ENCODE measurements at places on chromosomes 12 and 14. TPM values are rescaled to one million over a fixed set of nuclear protein-coding genes. Genes with fewer than 3 reads are reported as not detected.
A peak's percentile ranks its signal among the peaks of the same experiment; 100 is the strongest.

SLC10A1 gene
- not detected for total RNA-seq

NR1H4 gene
- total RNA-seq = 206 TPM

ITGB7 gene
- 3.8 TPM for total RNA-seq

RFLNA gene
- 18.0 TPM for total RNA-seq

NKX2-8 gene
- not detected for total RNA-seq

DNA sequence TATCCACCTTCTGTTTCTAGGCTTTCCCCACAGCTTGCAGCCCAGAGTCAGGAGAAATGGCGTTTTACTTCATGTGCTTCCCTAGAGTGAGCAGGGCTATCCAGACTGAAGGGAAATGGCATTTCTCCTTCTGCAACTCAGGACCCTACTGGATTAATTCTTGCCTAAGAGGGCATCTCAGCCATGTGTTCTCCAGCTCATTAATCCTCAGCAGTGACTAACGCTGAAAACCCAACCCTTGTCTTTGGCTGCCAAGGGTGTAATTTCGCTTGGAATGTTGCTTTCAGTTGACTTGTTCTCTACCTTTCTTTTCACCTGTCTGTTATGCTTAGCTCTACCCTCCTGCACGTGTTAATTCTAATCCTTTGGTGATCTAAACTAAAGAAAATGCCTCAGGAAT is 21.0 kb upstream of the EMP1 start:
- no peaks in the 10 kb centered on the region for H3K27me3 ChIP-seq
- no peak for DNase-seq
- peaks cover 4% of the 10 kb centered on the region for H3K4me1 ChIP-seq

DNA sequence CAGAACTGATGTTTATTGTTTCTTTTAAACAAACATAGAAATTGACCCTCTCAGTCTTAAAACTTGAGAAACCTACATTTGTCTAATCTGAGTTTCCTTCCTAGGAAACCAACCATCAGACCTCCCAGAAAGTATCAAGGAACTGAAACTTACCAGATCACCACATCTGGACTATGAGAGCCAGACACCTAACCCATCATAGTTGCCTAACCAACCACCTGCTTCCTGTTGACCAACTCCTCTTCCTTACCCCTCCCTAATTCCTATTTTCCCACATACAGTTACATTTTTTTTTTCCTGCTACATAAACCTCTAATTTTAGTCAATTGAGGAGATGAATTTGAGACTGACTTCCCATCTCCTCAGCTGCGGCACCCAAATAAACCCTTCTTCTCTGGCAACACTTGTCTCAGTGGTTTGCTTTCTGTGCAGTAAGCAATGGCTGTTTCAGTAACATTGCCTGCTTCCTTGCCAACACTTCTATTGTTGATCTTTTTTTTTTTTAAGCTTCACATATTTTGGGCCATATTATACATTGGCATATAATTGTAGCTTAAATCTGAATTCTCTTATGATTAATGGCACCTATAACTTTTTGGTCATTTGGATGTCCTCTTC is 34.3 kb downstream of the KLRD1 start:
- H3K27me3 ChIP-seq = no peaks in the 10 kb centered on the region
- H3K27ac ChIP-seq = no peak overlapping the region
- no peaks in the 10 kb centered on the region for H3K36me3 ChIP-seq
- DNase-seq = no peak

GRCh38 chr14:87838931-87839330 is 154.1 kb downstream of the GALC start:
- H3K27ac ChIP-seq = no peak overlapping the region
- H3K4me3 ChIP-seq = no peak overlapping the region
- H3K27me3 ChIP-seq = no peaks in the 10 kb centered on the region
- no peaks in the 10 kb centered on the region for H3K36me3 ChIP-seq
- H3K4me1 ChIP-seq = no peaks in the 10 kb centered on the region
- DNase-seq = no peak

GRCh38 chr12:52311285-52311648 is 9.9 kb downstream of the KRT83 start:
- no peaks in the 10 kb centered on the region for H3K4me1 ChIP-seq
- H3K36me3 ChIP-seq = no peaks in the 10 kb centered on the region
- no peak overlapping the region for H3K27ac ChIP-seq
- H3K27me3 ChIP-seq = no peaks in the 10 kb centered on the region
- H3K4me3 ChIP-seq = no peak overlapping the region

GRCh38 chr12:4118017-4118510 is 155.5 kb upstream of the CCND2 start:
- no peaks in the 10 kb centered on the region for H3K36me3 ChIP-seq
- no peaks in the 10 kb centered on the region for H3K27me3 ChIP-seq
- DNase-seq = peak; percentile 61
- H3K4me3 ChIP-seq = no peak overlapping the region

- no peaks in the 10 kb centered on the region for H3K4me1 ChIP-seq
- no peak overlapping the region for H3K4me3 ChIP-seq
- peak; percentile 91 for DNase-seq
- no peak overlapping the region for H3K27ac ChIP-seq
- no peaks in the 10 kb centered on the region for H3K27me3 ChIP-seq
Measured at GRCh38 chr14:106268013-106268727, 741.8 kb downstream of the TMEM121 start.

- no peaks in the 10 kb centered on the region for H3K4me1 ChIP-seq
- no peak overlapping the region for H3K27ac ChIP-seq
- DNase-seq = no peak
- no peaks in the 10 kb centered on the region for H3K36me3 ChIP-seq
Measured at GRCh38 chr14:81245771-81246170, 25.0 kb upstream of the GTF2A1 start.

DNA sequence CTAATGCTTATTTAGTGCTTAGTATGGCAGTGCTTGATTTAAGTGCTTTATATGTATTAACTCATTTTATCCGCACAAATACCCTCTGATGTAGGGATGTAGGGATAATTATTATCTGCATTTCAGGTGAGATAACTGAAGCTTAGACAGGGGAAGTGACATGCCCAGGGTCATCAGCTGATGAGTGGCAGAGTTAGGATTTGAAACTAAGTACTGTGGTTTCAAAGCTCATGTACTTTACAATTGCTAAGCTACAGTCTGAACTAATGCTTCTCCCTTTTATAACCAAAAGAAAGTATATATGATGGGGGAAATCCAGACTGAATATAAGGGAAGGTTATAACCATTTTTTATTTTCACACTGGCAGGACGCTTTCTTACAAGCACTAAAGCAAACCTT is 229.6 kb upstream of the NAV3 start:
- H3K36me3 ChIP-seq = no peaks in the 10 kb centered on the region
- no peak overlapping the region for H3K27ac ChIP-seq
- no peaks in the 10 kb centered on the region for H3K4me1 ChIP-seq
- DNase-seq = no peak
- no peaks in the 10 kb centered on the region for H3K27me3 ChIP-seq

DNA sequence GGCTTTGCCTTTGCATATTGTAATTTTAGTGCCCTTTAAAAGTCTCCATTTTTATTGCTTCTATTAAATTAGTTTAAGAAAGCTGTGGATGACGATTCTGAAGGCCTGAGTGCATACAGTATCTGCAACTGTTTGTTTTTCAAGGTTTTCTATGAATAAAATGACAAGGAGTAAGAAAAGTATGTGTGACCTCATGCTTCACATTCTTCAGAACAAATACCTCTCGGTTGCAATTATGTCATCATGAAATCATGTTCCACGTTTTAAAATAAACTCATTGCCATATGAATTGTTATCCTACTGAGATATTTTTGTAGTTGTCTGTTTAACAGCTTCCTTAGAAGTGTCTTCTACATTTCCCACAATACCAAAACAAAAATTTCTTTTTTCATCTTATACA is 374.6 kb downstream of the MDGA2 start:
- no peak overlapping the region for H3K4me3 ChIP-seq
- no peaks in the 10 kb centered on the region for H3K36me3 ChIP-seq
- no peaks in the 10 kb centered on the region for H3K4me1 ChIP-seq
- H3K27ac ChIP-seq = no peak overlapping the region

DNA sequence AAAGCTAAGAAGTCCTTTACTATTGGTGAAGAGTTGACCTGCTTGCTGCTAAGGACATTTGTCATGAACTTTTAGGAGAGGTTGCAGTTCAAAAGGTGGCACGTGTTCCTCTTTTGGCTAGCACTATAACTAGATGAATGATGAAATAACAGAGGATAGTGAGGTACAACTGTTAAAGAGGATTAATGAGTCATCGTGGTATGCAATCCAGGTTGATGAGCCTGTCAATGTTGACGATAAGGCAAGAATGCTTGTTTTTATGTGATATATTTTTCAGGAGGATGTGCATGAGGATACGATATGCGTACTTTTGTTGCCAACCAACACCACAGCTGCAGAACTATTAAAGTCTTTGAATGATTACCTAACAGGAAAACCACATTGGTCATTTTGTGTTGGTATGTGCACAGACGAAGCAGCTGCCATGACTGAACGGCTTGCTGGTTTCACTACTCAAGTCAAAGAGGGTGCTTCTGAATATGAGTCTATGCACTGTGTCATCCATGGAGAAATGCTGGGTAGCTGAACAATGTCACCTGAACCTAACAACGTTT is 10.6 kb downstream of the CEP128 start:
- no peaks in the 10 kb centered on the region for H3K36me3 ChIP-seq
- H3K4me3 ChIP-seq = no peak overlapping the region
- no peaks in the 10 kb centered on the region for H3K4me1 ChIP-seq
- peak; percentile 69 for DNase-seq

GRCh38 chr14:104654119-104654518 is 35.3 kb upstream of the INF2 start:
- no peak for DNase-seq
- no peaks in the 10 kb centered on the region for H3K36me3 ChIP-seq
- H3K27me3 ChIP-seq = no peaks in the 10 kb centered on the region
- H3K4me1 ChIP-seq = no peaks in the 10 kb centered on the region

DNA sequence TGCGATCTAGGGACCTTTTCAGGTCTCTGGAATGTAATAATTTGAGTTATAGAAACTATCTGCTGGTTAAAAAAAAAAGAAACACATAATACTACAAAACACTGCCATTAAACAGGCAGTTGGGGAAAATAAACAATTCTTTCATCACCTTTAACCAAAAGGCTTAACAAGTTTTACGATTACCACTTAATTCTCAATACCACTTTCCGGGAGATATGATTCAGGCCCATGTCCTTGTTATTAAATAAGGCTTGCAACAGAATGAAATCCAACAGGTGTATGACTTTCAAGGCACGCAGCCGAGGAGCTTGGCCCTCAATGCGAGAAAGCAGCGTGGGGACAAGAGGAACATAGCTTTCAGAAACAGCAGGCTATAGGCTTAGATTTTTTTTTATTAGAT is 5.6 kb upstream of the GLRX5 start:
- peaks cover 4% of the 10 kb centered on the region for H3K4me1 ChIP-seq
- peak; percentile 5 for DNase-seq
- no peak overlapping the region for H3K27ac ChIP-seq
- H3K27me3 ChIP-seq = no peaks in the 10 kb centered on the region

DNA sequence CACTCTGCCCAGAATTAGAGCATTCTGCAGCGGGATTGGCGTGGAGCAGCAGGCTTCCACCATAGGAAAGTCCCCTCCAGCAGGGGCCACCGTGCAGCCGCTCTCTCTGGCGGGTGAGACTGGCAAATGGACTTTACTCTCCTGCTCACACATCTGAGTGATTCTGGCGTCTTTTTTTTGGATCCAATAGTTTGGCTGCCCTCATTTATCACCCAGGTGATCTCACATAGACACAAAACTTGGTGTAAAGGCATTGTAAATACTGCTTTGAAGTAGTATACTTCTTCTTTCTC is 130.3 kb downstream of the TGFB3 start:
- no peak overlapping the region for H3K4me3 ChIP-seq
- H3K36me3 ChIP-seq = peaks cover 4% of the 10 kb centered on the region
- H3K27ac ChIP-seq = no peak overlapping the region
- H3K4me1 ChIP-seq = no peaks in the 10 kb centered on the region
- no peak for DNase-seq

GRCh38 chr12:114238808-114239207 is 167.1 kb downstream of the TBX5 start:
- no peak for DNase-seq
- no peaks in the 10 kb centered on the region for H3K27me3 ChIP-seq
- no peaks in the 10 kb centered on the region for H3K4me1 ChIP-seq
- no peak overlapping the region for H3K27ac ChIP-seq
- no peak overlapping the region for H3K4me3 ChIP-seq

GRCh38 chr14:92392711-92393110 is 69.7 kb downstream of the SLC24A4 start:
- DNase-seq = no peak
- no peaks in the 10 kb centered on the region for H3K36me3 ChIP-seq
- no peaks in the 10 kb centered on the region for H3K27me3 ChIP-seq
- H3K4me3 ChIP-seq = no peak overlapping the region

DNA sequence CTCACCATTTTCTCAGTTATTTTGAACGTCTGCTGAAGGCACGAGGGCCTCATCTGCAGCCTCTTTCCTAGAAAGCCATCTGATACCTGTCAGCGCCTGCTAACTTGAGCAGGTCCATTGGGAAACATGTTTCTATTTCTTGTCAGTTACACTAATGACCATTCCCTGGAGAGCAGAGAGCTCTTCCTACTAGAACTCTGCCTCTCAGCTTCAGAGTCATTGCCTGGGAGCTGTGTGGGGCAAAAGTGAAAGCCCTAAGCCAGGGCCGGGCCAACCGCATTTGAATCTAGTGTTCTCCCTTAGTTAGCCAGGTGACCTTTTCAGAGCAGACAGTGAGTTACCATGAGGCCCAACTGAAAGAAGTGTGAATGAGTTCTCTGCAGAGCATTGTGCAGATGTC is 135.8 kb downstream of the EML1 start:
- H3K27ac ChIP-seq = no peak overlapping the region
- no peak overlapping the region for H3K4me3 ChIP-seq
- H3K36me3 ChIP-seq = no peaks in the 10 kb centered on the region

GRCh38 chr14:55976655-55977054 is 141.6 kb upstream of the PELI2 start:
- no peaks in the 10 kb centered on the region for H3K27me3 ChIP-seq
- no peak for DNase-seq
- H3K36me3 ChIP-seq = no peaks in the 10 kb centered on the region
- H3K27ac ChIP-seq = no peak overlapping the region

DNA sequence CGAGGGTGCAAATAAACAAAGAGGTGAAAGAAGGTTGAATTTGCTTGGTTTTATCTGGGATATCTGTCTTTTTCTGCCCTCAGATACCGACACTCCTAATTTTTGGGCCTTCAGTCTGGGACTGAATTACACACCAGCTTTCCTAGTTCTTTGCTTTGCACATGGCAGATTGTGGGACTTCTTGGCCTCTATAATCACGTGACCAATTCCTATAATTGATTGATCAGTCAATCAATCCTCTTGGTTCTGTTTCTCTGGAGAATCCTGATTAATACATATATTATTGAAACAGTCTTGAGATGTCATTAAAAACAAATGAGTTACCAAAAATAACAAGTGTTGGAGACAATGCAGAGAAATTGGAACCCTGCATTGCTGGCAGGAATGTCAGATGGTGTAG is 62.7 kb downstream of the SUDS3 start:
- H3K36me3 ChIP-seq = no peaks in the 10 kb centered on the region
- DNase-seq = no peak
- no peaks in the 10 kb centered on the region for H3K27me3 ChIP-seq
